ENCODE measurements at places on chromosomes 4 and X.
A peak's percentile ranks its signal among the peaks of the same experiment; 100 is the strongest.

DNA sequence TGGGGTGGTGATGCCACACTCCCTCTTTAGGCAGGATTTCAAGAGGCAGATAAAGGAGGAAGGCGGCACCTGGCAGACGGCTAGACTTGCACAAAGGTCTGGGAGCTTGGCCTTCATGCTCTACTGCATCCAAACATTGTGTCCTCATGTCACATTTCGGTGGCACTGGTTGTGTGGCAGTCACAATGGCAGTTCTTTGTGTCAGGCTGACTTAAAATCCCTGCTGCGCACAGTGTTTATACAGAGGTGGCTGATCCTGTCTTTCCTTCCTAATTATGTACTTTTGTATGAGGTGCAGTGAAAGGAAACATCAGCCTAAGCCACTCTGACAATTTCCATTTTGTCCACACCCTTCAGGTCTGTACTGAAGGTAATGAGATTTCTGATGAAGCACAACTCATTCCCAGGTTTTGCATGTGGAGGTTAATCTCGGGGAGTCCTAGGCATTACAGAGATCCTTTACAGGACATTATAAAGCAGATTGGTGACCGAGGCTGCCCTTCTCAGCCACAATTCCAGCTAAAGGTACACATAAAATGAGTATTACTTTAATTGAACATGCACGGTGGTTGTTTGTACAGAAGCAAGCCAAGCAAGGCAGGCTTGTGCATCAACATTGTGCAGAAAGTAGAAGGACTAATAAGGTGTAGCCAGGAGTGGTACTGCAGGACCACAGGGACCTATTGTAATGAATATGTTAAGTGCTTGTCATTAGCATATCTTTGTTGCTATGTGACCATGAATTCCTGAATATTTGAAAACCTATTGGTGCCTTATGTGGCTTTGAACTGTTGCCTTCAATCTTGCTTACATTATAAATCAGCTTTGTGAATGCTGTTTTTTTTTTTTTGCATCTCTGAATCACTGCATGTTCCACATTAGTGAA lies 147.6 kb downstream of the STK32B start:
- no peak for DNase-seq
- no peak overlapping the region for H3K4me3 ChIP-seq
- no peaks in the 10 kb centered on the region for H3K4me1 ChIP-seq
- H3K36me3 ChIP-seq = no peaks in the 10 kb centered on the region
- no peaks in the 10 kb centered on the region for H3K27me3 ChIP-seq

DNA sequence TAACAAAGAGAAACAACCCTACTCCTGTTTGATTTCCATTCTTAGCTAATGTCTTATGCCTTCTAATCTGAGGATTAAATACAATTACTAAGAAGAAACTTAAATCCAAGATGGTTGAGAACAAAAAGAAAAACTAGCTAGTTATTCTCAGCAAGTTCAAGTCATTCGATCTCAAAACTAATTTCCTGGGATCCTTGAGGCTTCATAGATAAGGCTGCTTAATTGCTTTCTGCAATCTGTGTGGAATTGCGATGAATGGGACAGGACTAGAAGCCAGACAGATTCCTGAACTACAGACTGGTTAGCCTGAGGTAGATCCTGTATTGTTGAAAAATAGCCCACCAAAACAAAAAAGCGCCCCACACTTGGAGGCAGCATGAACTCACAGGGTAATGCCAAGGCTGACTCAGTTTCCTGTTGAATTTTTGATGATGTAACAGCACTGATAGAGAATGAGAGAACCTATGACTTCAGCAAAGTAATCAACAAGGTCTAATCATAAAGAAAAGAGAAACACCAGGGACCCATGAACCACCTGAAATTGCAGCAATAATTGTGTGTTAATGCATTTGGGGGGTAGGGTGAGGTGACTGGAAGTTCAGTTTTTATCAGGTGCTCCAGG lies 33.9 kb downstream of the KLHL15 start:
- no peak for DNase-seq
- H3K27ac ChIP-seq = no peak overlapping the region
- H3K27me3 ChIP-seq = no peaks in the 10 kb centered on the region
- H3K4me1 ChIP-seq = no peaks in the 10 kb centered on the region

GRCh38 chrX:13201605-13202219 lies 118.1 kb downstream of the ATXN3L start:
- H3K4me3 ChIP-seq = no peak overlapping the region
- no peaks in the 10 kb centered on the region for H3K27me3 ChIP-seq
- no peak for DNase-seq
- H3K36me3 ChIP-seq = no peaks in the 10 kb centered on the region

DNA sequence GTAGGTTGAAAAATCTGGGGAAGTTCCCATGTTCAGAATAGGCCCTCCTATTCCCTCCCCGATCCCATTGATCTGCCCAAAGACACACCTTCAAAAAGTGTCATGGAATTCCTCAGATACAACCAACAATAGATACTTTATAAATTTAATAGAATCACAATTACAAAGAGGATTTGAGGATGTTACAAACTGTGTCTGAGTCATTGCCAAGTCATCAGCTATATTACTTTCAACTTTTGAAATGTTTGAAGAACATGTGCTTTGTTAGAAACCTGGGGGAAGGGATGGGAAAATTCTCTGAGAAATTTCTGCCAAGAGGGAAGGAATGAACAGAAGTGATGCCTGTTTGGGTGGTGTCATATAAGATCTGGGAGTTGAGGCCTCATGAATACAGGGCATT lies 46.7 kb downstream of the KCNIP4 start:
- no peaks in the 10 kb centered on the region for H3K27me3 ChIP-seq
- no peak for DNase-seq
- no peak overlapping the region for H3K27ac ChIP-seq
- H3K4me3 ChIP-seq = no peak overlapping the region

DNA sequence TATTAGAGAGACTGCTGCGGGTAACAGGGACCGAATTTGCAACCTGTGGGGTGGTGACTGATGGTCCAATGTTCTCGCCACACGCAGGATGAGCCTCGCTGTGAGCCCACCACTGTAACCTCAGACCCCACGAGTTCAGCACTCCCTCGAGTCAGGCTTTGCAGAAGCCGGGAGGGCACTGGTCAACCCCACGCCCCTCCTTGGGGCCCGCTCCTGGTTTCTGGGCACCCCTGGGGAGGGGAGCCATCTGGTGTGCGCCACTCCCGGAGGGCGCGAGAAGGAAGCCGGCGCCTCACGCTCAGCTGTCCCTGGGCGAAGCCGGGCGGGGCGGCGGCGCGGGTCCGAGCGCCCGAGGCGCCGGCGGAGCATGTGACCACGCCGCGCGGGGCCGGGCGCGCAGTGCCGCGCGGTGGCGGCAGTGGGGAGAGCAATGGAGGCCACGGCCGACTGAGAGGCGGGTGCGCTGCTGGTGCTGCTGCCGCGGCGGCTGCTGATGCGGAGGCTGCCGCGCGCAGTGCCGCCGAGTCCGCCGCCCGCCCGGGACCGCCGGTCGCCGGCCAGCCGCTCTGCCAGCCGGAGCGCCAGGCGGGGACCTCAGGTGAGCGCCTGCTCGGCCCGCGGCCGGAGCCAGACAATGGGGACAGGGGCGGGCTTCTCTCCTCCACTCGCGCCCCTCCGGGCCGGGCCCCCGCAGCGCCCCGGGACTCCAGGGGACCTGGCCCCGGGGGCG lies 100.1 kb downstream of the CEP135 start:
- no peaks in the 10 kb centered on the region for H3K36me3 ChIP-seq
- peaks cover 21% of the 10 kb centered on the region for H3K4me1 ChIP-seq
- H3K27me3 ChIP-seq = peaks cover 38% of the 10 kb centered on the region
- no peak overlapping the region for H3K27ac ChIP-seq

GRCh38 chr4:56570041-56570440 lies 64.5 kb downstream of the ARL9 start:
- H3K27ac ChIP-seq = no peak overlapping the region
- no peaks in the 10 kb centered on the region for H3K36me3 ChIP-seq
- DNase-seq = no peak
- no peak overlapping the region for H3K4me3 ChIP-seq
- no peaks in the 10 kb centered on the region for H3K27me3 ChIP-seq

GRCh38 chr4:152937336-152938236 lies 1.5 kb downstream of the FHDC1 start:
- no peaks in the 10 kb centered on the region for H3K27me3 ChIP-seq
- peak overlapping the region; percentile 71 for H3K4me3 ChIP-seq
- DNase-seq = no peak
- no peaks in the 10 kb centered on the region for H3K36me3 ChIP-seq

DNA sequence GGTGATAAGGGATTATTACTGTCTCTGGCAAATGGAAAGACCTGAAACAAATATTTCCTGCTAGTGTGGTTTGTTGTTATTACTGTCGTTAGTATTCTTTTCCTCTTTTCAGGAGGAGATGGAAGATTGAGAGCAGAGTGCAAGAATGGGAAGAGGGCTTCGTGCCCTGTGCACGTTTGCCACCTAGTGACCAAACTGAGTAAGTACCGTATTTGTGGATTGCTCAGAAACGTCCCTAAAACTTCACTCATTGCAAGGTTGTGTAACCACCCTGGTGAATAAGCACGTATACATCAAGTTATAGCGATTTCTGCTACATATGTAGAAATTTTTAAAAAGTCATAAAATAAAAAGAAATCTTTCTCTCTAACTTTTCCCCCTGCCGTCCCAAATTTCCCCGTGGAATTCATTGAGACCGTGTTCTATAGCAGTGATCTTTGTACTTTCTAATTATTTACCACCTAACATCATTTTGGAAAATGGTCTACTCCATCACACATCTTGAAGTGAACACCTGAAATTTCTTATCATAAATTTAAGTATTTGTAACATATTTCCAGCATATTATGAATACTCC lies 24.3 kb downstream of the LINC00632 start:
- no peak for DNase-seq
- no peak overlapping the region for H3K4me3 ChIP-seq
- H3K4me1 ChIP-seq = no peaks in the 10 kb centered on the region
- no peaks in the 10 kb centered on the region for H3K27me3 ChIP-seq
- H3K27ac ChIP-seq = no peak overlapping the region
- no peaks in the 10 kb centered on the region for H3K36me3 ChIP-seq

DNA sequence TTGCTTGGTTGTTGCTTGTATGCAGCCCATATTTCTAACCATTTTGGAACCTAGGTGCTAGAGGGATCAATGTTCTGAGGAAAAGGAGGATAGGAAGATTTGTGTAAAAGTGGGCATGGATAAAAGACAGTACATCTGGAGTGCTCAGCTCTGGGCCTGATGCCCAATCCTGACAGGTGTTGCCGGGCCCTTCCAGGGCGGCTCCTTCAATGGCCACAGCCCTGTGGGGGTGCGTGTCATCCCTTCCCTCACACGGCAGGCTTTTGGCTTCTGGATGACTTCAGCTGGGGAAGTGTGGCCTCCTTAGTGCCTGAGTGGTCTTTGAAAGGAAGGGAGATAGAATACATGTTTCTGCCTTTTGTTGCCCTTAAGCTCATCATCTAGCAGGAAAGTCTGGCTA lies 47.2 kb downstream of the NELFA start:
- peaks cover 3% of the 10 kb centered on the region for H3K4me1 ChIP-seq
- H3K4me3 ChIP-seq = no peak overlapping the region
- H3K36me3 ChIP-seq = peaks cover 42% of the 10 kb centered on the region

DNA sequence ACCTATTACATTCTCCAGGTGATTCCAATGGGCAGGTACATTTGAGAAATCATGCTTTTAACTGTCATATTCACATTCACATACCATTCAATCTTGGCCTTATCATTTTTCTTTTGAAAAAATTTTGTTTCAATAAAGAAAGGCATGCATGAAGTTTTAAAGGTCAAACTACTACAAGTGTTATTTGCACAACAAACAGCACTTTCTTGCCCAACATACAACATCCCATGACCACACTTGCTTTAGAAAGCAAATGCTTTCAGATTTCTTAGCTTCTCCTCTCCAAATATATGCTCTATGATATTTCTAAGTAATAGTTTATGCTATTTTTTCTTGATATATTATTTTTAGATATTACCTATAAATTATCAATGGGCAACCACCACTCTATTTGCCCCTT lies 58.2 kb downstream of the NLGN4X start:
- no peak overlapping the region for H3K27ac ChIP-seq
- no peaks in the 10 kb centered on the region for H3K27me3 ChIP-seq
- DNase-seq = no peak
- no peaks in the 10 kb centered on the region for H3K36me3 ChIP-seq
- no peaks in the 10 kb centered on the region for H3K4me1 ChIP-seq

DNA sequence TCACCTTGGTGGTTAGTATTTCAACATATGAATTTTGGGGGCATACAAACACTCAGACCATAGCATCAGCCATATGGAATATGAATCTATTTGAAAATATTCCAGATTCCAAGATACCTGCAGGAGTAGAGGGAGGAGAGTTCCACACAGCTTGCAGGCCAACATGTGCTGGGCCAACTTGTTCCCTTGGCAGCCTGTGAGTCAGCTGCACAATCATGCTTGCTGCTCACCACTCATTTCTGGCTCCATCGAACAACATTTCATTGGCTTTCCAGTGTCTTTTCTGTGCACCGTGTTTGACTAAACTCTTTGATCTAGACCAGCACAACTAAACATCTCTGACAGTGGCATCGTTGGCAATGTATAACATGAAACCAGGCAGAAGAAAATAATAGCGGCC lies 282.5 kb upstream of the RASGEF1B start:
- H3K4me3 ChIP-seq = no peak overlapping the region
- H3K36me3 ChIP-seq = no peaks in the 10 kb centered on the region
- no peaks in the 10 kb centered on the region for H3K4me1 ChIP-seq
- DNase-seq = no peak
- no peak overlapping the region for H3K27ac ChIP-seq
